ENCODE measurements at places on chromosomes 16 and 17. TPM values are rescaled to one million over a fixed set of nuclear protein-coding genes. Genes with fewer than 3 reads are reported as not detected.
A peak's percentile ranks its signal among the peaks of the same experiment; 100 is the strongest.

- no peak for DNase-seq
These were observed 724 bp downstream of the MVP start for GRCh38 chr16:29820730-29821642.

GRCh38 chr17:65925606-65926307 lies 266.2 kb downstream of the CEP112 start:
- no peak for DNase-seq

DNA sequence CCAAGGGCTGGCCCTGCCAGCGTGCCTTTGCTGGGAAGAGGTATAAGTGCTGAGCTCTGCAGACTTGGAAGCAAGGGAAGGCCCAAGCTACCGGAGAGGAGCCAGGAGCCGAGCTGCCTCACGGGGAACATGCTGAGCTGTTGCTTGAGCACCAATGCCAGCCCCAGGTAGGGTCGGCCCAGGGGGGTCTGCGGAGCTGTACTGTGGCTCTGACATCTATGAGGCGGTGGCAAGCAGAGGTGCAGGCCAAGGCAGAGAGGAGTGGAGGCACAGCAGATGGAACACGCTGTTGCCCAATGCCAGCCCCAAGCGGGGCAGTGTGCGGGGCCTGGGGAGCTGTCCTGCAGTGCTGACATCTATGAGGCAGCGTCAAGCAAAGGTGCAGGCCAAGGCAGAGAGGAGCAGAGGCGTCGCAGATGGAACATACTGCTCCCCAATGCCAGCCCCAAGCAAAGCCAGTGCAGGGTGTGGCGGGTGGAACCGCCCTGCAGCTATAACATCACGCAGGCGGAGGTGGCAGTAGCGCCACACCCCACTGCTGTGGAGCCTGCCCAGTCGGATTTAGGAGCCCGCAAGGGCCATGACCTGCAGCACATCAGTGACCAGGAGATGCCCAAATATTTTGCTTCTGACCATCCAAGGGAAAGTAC lies 10.0 kb downstream of the GGA2 start:
- DNase-seq: no peak

GRCh38 chr16:55641430-55642056 lies 14.2 kb upstream of the SLC6A2 start:
- no peak for DNase-seq

- peak; percentile 44 for DNase-seq
These were observed 14.8 kb downstream of the SCGB1C2 start for GRCh38 chr17:151886-152859.

- DNase-seq: no peak
These were observed 71.6 kb downstream of the RBFOX1 start for GRCh38 chr16:7404217-7404616.

GRCh38 chr17:73769479-73769878 lies 125.2 kb upstream of the SDK2 start:
- DNase-seq: no peak

GRCh38 chr17:3827124-3827773 lies 18.8 kb downstream of the NCBP3 start:
- no peak for DNase-seq

DNA sequence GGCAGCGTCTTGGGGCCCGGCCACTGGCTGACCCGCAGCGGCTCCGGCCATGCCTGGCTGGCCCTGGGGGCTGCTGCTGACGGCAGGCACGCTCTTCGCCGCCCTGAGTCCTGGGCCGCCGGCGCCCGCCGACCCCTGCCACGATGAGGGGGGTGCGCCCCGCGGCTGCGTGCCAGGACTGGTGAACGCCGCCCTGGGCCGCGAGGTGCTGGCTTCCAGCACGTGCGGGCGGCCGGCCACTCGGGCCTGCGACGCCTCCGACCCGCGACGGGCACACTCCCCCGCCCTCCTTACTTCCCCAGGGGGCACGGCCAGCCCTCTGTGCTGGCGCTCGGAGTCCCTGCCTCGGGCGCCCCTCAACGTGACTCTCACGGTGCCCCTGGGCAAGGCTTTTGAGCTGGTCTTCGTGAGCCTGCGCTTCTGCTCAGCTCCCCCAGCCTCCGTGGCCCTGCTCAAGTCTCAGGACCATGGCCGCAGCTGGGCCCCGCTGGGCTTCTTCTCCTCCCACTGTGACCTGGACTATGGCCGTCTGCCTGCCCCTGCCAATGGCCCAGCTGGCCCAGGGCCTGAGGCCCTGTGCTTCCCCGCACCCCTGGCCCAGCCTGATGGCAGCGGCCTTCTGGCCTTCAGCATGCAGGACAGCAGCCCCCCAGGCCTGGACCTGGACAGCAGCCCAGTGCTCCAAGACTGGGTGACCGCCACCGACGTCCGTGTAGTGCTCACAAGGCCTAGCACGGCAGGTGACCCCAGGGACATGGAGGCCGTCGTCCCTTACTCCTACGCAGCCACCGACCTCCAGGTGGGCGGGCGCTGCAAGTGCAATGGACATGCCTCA lies 773 bp downstream of the NTN3 start:
- no peak for DNase-seq

DNA sequence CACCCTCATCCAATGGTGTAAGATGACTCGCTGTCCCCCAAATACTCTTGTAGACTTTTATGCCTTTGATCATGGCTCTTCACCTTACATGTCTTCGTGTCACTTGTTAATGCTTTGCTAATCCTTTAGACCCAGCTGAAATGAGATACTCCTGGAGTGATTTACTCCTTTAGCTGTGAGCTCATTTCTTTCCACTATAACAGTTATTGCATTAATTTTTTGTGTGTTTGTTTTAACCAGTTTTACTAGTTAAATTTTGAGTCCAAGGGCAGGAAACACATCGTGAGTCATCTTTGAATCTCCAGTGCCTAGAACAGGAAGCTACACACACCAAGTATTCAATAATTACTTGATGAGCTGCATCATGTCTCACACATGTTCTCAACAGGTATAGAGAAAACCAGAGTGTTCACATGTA lies 6.5 kb upstream of the CTCF start:
- no peak for DNase-seq

GRCh38 chr17:76679239-76679638 lies 31.5 kb downstream of the MXRA7 start:
- no peak for DNase-seq

DNA sequence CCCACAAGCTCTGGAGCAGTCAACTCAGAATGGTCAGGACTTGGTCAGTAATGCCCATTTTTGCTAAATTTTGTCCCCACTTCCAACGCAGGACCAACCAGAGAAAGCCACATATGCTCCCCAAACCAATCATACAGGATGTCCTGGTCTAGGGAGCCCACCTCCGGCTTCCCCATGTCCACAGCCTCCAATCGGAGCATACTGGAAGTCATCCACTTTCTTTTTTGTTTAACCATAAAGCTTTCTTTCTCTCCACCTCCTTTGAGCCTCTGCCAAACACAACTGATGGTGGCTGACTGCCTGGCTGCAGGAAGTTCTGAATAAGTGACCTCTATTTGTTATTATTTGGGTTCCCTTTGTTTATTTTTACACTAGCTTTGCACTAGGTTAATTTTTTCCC lies 549.1 kb downstream of the WWOX start:
- DNase-seq: no peak

GRCh38 chr16:10297341-10298006 lies 88.4 kb upstream of the ATF7IP2 start:
- no peak for DNase-seq

- DNase-seq: no peak
These were observed 7.8 kb upstream of the CHST6 start for GRCh38 chr16:75502916-75503605.

GRCh38 chr17:82871056-82871775 lies 31.4 kb upstream of the ZNF750 start:
- no peak for DNase-seq

DNA sequence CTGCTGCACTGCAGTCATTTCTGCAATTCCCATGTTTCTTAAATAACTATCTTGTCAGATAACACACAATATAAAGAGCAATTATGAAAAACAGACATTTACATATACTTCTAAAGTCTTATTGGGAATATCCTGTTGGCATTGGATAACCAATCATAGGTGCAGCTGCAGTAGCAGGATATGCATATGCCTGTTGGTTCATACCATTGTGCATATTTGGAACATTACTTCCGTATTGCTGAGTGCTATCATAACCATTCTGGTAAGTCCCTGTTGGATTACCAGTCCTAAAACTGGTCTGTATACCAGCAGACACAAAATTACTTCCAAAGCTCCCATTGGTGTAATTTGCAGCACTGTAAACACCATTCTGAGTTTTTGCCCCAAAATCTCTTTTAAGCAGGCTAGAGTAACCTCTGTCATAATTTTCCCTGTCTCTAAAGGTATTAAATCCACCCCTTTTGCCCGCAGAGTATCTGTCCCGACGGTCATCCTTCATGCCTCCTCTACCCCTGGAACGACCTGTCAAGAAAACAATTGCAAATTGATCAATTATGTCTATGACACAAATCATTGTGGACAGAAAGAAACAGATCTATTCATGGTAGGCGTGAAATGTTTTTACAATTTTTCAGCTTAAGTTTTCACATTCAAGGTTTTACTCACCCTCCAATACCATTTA lies 3.1 kb upstream of the POLG2 start:
- no peak for DNase-seq

DNA sequence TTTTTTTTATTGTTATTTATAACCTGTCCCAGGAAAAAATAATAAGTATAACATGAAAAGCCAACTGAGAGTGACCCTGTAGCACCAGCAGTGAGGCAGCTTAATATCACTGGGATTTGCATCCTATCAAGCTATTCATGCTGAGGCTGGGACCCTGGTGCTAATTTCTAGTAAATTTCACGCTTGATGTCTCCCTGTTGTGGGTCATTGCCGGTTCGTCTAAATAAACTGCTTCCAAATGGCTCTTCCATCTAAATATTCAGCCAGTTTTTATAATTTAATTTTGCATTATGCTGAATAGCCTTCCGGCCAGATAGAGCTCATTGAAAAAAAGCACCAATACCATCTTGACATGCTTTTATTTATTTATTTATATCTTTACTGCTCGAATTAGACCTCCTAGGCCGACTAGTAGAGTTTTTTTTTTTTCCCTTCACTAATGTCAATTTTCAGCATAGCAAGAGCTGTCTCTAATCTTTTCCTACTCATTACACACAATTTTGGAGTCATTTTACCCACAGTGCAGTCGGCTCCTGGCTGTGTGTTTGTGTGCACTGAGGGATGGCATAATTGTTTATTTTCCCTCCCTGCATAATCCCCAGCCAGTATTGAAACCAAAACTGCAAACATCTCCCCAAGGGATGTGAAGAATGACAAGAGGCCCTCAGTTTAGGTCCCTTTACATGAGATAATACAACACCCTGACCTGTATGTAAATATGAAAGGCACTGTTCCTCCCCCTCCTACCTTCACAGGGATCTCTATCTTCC lies 168.8 kb downstream of the AATF start:
- no peak for DNase-seq

DNA sequence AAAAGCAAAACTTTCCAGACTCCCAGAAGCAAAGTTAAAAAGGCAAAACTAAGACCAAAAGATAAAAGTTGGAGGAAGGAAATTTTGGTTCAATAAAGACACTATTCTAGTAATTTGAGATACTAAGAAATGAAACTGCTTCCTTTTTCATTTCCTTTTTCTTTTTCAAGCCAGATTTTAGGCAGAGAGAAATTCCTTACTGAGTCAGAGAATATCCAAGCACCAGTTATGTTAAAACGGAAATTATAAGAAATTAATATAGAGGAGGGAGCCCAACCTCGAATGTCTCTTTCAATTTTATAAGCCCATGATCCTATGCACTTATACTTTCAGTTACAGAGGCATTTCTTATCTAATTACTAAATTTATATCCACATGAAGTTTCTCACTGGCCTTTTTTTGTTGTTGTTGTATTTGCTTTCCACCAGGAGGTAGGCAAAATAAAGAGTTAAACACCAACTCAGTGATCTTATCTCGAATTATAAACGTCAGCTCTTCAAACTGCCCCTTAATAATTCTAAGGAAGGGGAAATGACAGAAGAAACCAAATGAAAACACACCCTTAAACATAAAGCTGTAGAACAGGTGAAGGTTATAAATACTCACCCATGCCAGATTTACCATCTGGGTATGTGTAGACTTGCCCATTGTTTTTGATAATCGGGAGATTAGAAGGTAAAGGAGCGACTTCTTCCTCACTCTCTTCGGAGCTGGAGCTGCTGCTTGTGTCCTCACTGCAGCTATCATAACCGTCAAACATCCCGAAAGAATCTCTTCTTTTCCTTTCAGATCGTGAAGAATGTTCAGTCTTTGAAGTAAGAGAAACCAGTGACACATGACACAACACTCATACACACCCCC lies 35.2 kb downstream of the MBTD1 start:
- DNase-seq: no peak

DNA sequence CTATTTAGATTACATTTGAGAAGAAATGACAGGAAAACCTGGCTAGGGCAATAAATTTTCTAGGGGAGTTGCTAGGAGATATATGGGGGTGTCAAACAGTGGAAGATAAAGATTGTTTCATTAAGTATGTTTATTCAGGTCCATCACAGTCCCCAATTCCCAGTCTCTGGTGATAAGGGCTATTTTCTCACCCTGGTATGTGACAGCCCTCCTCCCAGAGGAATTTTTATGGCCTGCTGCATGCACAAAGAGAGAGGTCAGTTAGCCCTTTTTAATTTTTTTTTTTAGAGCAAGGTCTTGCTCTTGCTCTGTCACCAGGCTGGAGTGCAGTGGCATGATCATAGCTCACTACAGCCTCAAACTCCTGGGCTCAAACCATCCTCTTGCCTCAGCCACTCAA lies 53.6 kb upstream of the ATF7IP2 start:
- DNase-seq: no peak

DNA sequence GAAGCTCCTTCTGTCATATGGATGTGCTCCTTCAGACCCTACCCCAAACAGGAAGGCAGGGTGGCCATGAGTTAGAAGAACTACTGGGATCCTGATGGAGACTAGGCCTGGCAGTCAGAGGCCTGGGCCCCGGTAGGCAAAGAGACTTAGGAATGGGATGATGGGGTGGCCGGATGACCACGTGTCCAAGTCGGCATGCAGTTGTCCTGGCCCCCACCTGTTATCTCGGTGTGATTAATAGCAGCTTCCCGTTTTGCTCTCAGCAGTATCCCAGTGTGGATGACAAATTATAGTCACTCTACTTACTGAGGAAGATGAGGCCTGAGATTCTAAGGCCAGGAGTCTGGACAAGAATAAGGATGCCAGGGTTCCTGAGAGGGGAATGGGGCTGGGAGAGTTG lies 1.5 kb downstream of the TNFSF12 start:
- DNase-seq: no peak

Gene TBC1D26
- not detected for total RNA-seq

Gene METTL26
- total RNA-seq: 162 TPM

Gene INO80E
- 49.2 TPM for total RNA-seq

Gene TSPAN10
- total RNA-seq: 1.7 TPM

Gene MYL4
- not detected for total RNA-seq

Gene MT1M
- 7.1 TPM for total RNA-seq

All from sigmoid colon (tissue), 7 donors.